Activated CD4-positive, alpha-beta memory T cell treated with anti-CD3 and anti-CD28 coated beads for 36 hours (primary cell): ENCODE measurements at places on chromosomes 6 and 20.

GRCh38 chr6:36336779-36337241, at the start of gene BNIP5:
BNIP5 (minus strand) TSS chr6:36336888; CDS start chr6:36330690, 6,198 bp downstream.
- no peak for DNase-seq

DNA sequence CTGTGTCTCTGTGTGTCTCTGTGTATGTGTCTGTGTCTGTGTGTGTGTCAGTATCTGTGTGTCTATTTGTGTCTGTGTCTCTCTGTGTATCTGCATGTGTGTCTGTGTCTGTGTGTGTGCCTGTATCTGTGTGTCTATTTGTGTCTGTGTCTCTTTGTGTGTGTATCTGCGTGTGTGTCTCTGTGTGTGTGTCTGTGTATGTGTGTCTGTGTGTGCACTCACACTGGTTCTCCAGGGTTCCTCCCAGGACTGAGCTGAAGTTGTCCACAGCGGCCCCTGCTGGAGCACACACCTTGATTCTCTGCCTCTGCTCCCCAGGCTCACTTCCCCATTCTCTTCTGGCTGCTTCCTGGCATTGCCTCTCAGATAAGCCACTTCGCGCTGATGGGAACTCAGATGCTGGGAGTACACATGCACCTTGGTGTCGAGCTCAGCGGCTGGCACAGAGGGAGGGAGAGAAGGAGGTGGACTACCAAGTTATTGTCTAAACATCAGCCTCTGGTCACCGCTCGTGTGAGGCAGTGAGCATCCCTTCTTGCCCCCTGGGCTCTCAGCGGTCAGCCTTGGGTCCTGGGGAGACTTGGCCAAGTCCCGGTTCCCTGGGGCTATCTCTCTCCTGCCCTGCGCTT, 104.9 kb upstream of the NXT1 start:
- peak; percentile 26 for DNase-seq

DNA sequence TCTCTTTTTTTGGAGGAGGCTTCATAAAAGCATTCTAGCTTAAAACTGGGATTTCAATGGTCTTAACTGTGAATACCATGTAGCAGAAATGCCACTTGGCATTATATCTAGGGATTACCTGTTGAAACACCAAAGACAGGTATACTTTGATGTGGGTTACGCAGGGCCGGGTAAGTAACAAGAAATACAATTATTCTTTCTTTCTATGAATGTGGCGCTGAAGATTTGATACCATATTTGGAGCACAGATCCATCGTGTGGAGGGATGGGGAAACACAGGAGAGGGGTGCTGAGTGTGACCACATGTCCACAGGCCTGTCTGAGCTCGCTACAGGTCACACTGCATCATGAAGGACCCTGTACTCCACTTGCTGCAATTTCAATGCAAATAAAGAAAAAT, 257.8 kb downstream of the GMPR start:
- no peak for DNase-seq

- DNase-seq: peak; percentile 32
Observed at GRCh38 chr6:36139431-36139830, 9.1 kb downstream of the MAPK13 start.

DNA sequence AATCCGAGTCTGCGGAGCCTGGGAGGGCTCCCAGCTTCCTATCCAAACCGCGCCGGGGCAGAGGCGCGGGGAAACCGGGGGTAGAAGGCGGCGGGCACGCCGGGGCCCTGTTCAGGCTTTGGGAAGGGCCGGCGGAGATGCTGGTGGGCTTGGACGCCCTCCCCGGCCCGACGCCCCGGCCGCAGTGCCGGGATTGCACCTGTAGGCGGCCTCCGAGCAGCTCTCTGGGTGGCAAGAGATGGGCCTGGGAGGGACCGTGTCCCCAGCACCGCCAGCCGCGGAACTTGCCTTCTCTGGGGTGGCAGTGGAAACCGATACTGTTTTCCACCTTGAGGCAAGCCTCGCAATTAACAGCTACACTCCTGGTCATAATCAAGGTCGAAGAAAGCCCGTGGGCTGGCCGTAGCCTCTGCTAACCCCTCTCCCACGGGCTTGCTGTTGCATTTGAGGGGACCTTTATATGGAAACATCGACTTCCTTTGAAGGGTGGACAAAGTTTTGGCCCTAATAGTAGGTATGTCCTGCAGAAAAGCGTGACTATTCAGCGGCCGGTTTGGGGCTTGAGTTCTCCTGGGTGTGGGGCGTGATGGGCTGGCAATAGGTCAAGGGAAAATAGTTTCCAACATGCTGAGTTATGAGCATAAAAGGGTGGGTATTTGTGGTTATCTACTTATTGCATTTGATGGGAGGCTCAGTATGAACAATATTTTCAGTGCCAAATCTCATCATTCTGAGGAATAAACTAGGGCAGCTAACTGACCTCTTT, 1.1 kb upstream of the JAG1 start:
- DNase-seq: peak; percentile 61
